IMR-90 (cell line): ENCODE measurements at places on chromosomes 3 and 15. TPM values are rescaled to one million over a fixed set of nuclear protein-coding genes. Genes with fewer than 3 reads are reported as not detected.
A peak's percentile ranks its signal among the peaks of the same experiment; 100 is the strongest.

DNA sequence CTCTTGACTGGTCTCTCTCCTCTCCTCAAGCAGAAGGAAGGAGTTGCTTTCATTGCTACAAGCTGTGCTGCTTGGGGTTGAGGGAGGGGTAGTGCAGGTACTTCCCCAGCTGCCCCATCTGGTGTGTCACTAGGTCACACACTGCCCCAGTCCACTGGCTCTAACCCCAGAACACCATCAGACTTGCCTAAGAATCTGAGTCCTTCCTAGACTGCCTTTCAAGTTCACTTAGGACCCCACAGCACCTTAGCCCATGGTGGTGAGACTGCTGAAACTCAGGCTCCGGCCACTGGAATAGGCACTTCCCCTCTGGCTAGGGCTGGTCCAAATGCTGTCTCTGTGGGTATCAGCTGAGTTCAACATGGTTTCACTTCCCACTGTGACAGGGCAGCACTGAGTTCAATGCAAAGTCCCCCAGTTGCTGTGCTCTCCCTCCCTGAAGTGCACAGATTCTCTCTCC, 279.7 kb upstream of the GOLGA6L4 start:
- H3K4me3 ChIP-seq: no peak overlapping the region
- H3K4me1 ChIP-seq: no peaks in the 10 kb centered on the region
- H3K36me3 ChIP-seq: no peaks in the 10 kb centered on the region
- no peak overlapping the region for H3K27ac ChIP-seq

Gene PLAAT1
- total RNA-seq: 0.54 and 0.56 TPM in 2 replicates

DNA sequence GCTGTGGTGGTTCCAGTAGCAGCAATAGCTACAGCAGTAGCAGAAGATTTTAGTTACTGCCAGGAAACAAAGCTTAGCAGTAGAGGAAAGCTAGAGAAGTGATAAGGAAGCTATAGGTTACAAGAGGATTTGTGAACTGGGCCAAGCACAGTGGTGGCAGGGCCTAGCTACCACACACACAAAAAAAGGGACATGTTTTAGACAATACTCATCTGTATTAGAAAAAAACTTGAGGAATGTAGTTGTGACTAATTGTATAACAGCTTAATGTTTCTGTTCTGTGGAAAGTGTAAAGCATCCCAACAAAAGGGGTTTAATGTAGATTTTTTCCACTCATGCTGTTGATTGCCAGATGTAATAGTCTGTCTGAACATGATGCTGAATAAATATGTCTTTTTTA, 29.9 kb upstream of the PFN2 start:
- 0 out of 2 replicates have a peak, but pooled peaks cover 3% of the 10 kb centered on the region for H3K4me1 ChIP-seq
- no peak overlapping the region for H3K4me3 ChIP-seq
- peak; percentile 10 for DNase-seq
- H3K27ac ChIP-seq: no peak overlapping the region
- no peaks in the 10 kb centered on the region for H3K36me3 ChIP-seq
- H3K27me3 ChIP-seq: no peaks in the 10 kb centered on the region

DNA sequence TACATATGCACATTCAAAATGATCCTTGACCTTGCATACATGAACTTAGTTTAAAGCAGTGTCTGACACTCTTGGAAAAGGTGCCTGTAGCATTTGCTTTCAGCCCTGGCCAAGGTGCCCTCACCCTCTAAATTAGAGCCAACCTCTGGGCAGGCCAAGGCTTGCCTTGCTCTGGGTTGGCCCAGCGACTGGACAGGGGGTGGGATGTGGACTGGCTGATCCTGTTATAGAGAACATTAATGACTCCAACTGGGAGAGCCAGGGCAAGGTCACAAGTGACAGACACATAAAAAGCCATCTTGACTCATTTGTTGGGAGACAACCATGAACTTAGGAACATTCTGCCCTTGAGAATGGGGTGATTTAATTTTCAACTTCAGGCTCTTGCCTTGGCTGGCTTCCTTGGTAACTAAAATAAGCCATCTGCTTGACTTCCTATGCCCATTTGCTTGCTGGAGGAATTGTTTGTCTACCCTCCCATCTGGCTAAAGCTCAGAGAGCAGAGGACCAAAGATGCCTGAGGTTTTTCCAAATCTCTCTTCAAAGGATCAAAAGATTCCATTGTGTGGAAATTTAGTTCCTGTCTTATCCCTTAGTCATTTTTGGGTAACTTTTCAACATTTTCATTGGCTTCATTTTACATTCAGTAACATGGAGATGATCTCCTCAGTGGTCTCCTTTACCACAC, 403.7 kb downstream of the SOX2 start:
- no peaks in the 10 kb centered on the region for H3K36me3 ChIP-seq
- no peak overlapping the region for H3K4me3 ChIP-seq
- no peaks in the 10 kb centered on the region for H3K4me1 ChIP-seq
- no peak for DNase-seq
- no peaks in the 10 kb centered on the region for H3K27me3 ChIP-seq

DNA sequence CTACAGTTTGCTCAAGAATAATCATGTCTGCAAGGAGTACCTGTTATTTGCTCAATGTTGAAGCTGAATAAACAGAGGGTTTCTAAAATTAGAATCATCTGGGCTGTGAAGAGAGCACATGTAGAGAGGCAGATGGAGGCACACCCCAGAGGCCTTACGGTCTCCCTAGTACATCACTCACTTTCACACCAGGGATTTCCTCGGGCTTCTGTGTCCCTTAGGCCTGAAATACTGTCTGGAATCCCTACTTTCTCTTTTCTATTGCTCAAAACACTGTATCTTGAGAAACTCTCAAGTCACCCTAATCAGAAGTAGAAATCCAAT, 473.7 kb upstream of the ROBO2 start:
- H3K27ac ChIP-seq: no peak overlapping the region
- DNase-seq: no peak
- H3K27me3 ChIP-seq: no peaks in the 10 kb centered on the region
- no peaks in the 10 kb centered on the region for H3K36me3 ChIP-seq

DNA sequence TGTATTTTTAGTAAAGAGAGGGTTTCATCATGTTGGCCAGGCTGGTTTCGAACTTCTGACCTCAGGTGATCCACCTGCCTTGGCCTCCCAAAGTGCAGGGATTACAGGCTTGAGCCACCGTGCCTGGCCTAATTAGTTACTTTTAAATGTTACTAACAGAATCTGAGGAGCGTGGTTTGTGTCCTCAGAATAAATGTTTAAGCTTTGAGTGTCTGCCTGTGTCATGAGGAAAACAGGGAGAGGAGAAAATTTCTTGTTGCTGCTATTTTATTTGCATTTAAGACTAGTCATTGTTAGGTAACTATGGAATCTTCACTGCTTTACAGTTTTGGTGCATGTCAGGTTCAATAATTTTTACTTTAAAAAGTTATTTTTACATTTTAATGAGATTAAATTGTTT, 68.8 kb downstream of the TCF12 start:
- H3K4me1 ChIP-seq: peaks cover 13% of the 10 kb centered on the region; the same call in 1 of the 2 replicates

Gene P2RY12
- total RNA-seq: not detected in 2 replicates

GRCh38 chr3:161275919-161276318, 54.8 kb downstream of the NMD3 start:
- DNase-seq: no peak
- H3K4me1 ChIP-seq: peaks cover 2% of the 10 kb centered on the region; the same call in 1 of the 2 replicates
- H3K4me3 ChIP-seq: no peak overlapping the region
- no peak overlapping the region for H3K27ac ChIP-seq
- H3K27me3 ChIP-seq: no peaks in the 10 kb centered on the region
- H3K36me3 ChIP-seq: no peaks in the 10 kb centered on the region; the same call in 1 of the 2 replicates

DNA sequence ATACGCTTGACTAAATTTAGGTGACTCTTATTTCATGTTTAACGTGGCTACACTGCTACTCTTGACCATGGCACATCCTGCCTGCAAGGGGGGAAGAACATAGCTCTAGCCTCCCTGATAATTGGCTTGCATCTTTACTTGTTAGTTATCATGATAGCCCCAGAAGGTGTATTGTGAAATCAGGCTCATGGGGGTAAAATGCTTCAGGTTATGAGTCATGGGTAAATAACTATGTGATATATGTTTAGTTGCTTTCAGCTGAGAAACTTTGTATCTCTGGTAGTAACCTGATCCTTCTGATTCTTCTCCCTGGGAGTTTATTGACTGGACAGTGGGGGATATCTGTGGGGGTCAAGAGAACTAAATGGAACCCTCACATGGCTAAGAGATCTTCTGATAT, 660.8 kb upstream of the UBE2E2 start:
- no peaks in the 10 kb centered on the region for H3K36me3 ChIP-seq
- H3K4me3 ChIP-seq: no peak overlapping the region
- no peak overlapping the region for H3K27ac ChIP-seq
- no peak for DNase-seq
- no peaks in the 10 kb centered on the region for H3K27me3 ChIP-seq

- no peak overlapping the region for H3K27ac ChIP-seq
- no peak for DNase-seq
- H3K36me3 ChIP-seq: no peaks in the 10 kb centered on the region
- H3K4me3 ChIP-seq: no peak overlapping the region
- no peaks in the 10 kb centered on the region for H3K4me1 ChIP-seq
Observed at GRCh38 chr3:128317101-128317697, 149.5 kb downstream of the DNAJB8 start.

DNA sequence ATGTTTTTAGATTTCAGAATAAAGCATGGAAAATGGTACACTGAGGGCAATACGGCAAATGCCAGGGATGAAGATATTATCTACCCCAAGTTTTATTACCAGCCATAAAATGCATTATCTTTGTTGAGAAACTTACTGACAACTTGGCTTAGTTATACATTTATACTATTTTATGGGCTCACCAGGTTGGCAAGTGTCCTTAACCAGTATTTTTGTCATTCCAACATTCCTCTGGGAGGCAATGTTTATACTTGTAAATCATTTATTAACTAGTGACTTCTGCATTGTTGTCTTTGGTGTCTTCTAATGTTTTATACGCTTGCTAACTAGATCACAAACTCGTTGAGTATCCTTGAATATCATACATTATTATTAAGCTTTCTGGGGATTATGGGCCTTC, 18.0 kb upstream of the ADGRG7 start:
- no peaks in the 10 kb centered on the region for H3K4me1 ChIP-seq
- H3K27ac ChIP-seq: no peak overlapping the region
- H3K36me3 ChIP-seq: no peaks in the 10 kb centered on the region
- H3K4me3 ChIP-seq: no peak overlapping the region

GRCh38 chr15:68672781-68673205, 94.0 kb downstream of the CORO2B start:
- no peak overlapping the region for H3K27ac ChIP-seq
- no peaks in the 10 kb centered on the region for H3K4me1 ChIP-seq
- no peaks in the 10 kb centered on the region for H3K27me3 ChIP-seq
- no peaks in the 10 kb centered on the region for H3K36me3 ChIP-seq
- DNase-seq: peak; percentile 19
- no peak overlapping the region for H3K4me3 ChIP-seq

Gene AHSG
- not detected in 2 replicates for total RNA-seq

GRCh38 chr3:168847291-168847883, 751.7 kb upstream of the GOLIM4 start:
- H3K4me3 ChIP-seq: no peak overlapping the region
- DNase-seq: peak; percentile 57
- no peak overlapping the region for H3K27ac ChIP-seq
- no peaks in the 10 kb centered on the region for H3K4me1 ChIP-seq

GRCh38 chr3:119856695-119857094, 74.8 kb downstream of the NR1I2 start:
- no peaks in the 10 kb centered on the region for H3K4me1 ChIP-seq
- no peak overlapping the region for H3K4me3 ChIP-seq
- H3K27me3 ChIP-seq: no peaks in the 10 kb centered on the region

- no peaks in the 10 kb centered on the region for H3K4me1 ChIP-seq
- no peak overlapping the region for H3K4me3 ChIP-seq
- DNase-seq: no peak
Observed at GRCh38 chr15:97598353-97598798, 362.1 kb upstream of the ARRDC4 start.

GRCh38 chr15:68405378-68406250, 26.3 kb downstream of the ITGA11 start:
- H3K4me1 ChIP-seq: no peaks in the 10 kb centered on the region
- no peak for DNase-seq
- H3K27ac ChIP-seq: no peak overlapping the region
- H3K36me3 ChIP-seq: peaks cover 3% of the 10 kb centered on the region; the same call in 1 of the 2 replicates
- peaks cover 8% of the 10 kb centered on the region; the same call in 1 of the 2 replicates for H3K27me3 ChIP-seq

DNA sequence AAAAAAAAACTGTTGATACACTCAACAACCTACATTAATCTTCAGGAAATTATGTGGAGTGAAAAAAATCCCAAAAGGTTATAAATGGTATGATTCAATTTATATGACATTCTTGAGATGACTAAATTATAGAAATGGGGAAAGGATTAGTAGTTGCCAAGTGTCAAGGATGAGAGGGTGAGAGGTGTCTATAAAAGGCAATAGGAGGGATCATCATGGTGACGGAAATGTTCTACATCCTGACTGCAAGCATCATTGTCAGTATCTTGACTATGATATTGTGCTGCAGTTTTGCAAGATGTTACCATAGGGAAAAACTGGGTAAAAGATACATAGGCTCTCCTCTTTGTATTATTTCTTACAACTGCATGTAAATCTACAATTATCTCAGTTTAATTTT, 125.6 kb downstream of the FRMD5 start:
- H3K4me3 ChIP-seq: no peak overlapping the region
- no peak for DNase-seq
- H3K36me3 ChIP-seq: no peaks in the 10 kb centered on the region
- H3K27me3 ChIP-seq: no peaks in the 10 kb centered on the region
- no peak overlapping the region for H3K27ac ChIP-seq
- no peaks in the 10 kb centered on the region for H3K4me1 ChIP-seq

DNA sequence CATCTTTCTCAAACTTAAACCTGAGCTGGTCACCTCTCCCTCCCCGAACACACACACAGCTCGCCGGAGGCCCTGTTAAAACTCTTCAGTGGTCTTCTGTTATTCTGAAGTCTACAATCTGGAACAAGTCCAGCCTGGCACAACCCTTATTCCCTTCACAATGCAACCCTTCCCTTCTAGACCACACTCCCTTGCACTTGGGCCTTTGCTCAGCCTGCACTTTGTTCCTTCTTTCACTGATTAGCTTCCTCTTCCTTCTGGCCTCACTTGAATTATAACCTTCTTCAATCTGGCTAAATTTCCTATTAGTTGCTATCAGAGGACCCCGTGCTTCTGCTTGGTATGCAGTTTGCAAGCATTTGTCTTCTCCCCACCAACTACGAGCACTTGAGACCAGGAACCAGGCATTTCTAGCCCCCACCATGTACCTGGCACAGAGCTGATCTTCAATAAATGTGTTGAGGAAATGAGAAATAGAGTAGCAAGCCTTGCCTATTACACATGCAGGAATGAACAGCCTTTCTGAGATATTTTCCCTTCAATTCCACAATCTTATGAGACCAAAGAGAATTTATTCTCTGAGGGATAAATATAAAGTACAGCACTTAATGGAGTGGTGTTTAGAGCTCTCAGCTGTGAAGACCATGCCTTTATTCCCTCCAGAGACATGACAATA, 663.1 kb upstream of the ADAMTS9 start:
- H3K27me3 ChIP-seq: no peaks in the 10 kb centered on the region
- H3K36me3 ChIP-seq: no peaks in the 10 kb centered on the region
- DNase-seq: no peak
- no peak overlapping the region for H3K27ac ChIP-seq
- no peak overlapping the region for H3K4me3 ChIP-seq
- peaks cover 4% of the 10 kb centered on the region; the same call in 1 of the 2 replicates for H3K4me1 ChIP-seq

Gene PAQR9
- total RNA-seq: not detected in 2 replicates

Gene TRH
- not detected in 2 replicates for total RNA-seq

- no peaks in the 10 kb centered on the region for H3K36me3 ChIP-seq
- no peaks in the 10 kb centered on the region for H3K27me3 ChIP-seq
- peaks cover 1% of the 10 kb centered on the region; the same call in 1 of the 2 replicates for H3K4me1 ChIP-seq
- DNase-seq: no peak
- no peak overlapping the region for H3K4me3 ChIP-seq
- H3K27ac ChIP-seq: no peak overlapping the region
Observed at GRCh38 chr3:45020534-45020933, 5.6 kb upstream of the CLEC3B start.

Gene PRKAR2A
- 48.2 and 53.0 TPM in 2 replicates for total RNA-seq

- peak within 1 kb of the TSS; percentile 35 for H3K4me3 ChIP-seq
- no peaks in the 10 kb centered on the region for H3K4me1 ChIP-seq
- no peak within 1 kb of the TSS for H3K27ac ChIP-seq
- H3K27me3 ChIP-seq: no peaks in the 10 kb centered on the region; the same call in none of the 2 replicates
Observed at GRCh38 chr3:21750831-21751391, at the start of gene ZNF385D. ZNF385D (minus strand) TSS chr3:21751210; CDS start chr3:21750916, 294 bp downstream.
